Activated CD4-positive, alpha-beta T cell treated with anti-CD3 and anti-CD28 coated beads, Interleukin-2, amount 10 ng/mL, durations not matched to agents 7 days and 5 days (primary cell): ENCODE measurements at places on chromosomes 6 and 20. TPM values are rescaled to one million over a fixed set of nuclear protein-coding genes. Genes with fewer than 3 reads are reported as not detected.

DNA sequence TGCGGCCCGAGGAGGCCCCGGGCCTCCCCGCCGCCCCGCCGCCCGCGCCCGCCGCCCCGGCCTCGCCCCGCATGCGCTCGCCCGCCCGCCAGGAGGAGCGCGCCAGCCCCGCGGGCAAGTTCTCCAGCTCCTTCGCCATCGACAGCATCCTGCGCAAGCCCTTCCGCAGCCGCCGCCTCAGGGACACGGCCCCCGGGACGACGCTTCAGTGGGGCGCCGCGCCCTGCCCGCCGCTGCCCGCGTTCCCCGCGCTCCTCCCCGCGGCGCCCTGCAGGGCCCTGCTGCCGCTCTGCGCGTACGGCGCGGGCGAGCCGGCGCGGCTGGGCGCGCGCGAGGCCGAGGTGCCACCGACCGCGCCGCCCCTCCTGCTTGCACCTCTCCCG, 1.5 kb downstream of the FOXQ1 start:
- H3K4me3 ChIP-seq: no peak overlapping the region
- DNase-seq: no peak
- H3K27me3 ChIP-seq: peaks cover 64% of the 10 kb centered on the region
- no peak overlapping the region for H3K27ac ChIP-seq
- H3K4me1 ChIP-seq: peaks cover 24% of the 10 kb centered on the region

- H3K4me1 ChIP-seq: peaks cover 19% of the 10 kb centered on the region
- H3K4me3 ChIP-seq: no peak overlapping the region
- H3K27ac ChIP-seq: no peak overlapping the region
- H3K36me3 ChIP-seq: no peaks in the 10 kb centered on the region
These were observed 5.0 kb downstream of the JAG1 start for GRCh38 chr20:10668677-10669368.

Gene TRAPPC3L
- total RNA-seq: not detected

Gene CEP85L
- total RNA-seq: 47.9 TPM

Gene RIMS1
- not detected for total RNA-seq
